ENCODE measurements at places on chromosomes 3 and 15.

DNA sequence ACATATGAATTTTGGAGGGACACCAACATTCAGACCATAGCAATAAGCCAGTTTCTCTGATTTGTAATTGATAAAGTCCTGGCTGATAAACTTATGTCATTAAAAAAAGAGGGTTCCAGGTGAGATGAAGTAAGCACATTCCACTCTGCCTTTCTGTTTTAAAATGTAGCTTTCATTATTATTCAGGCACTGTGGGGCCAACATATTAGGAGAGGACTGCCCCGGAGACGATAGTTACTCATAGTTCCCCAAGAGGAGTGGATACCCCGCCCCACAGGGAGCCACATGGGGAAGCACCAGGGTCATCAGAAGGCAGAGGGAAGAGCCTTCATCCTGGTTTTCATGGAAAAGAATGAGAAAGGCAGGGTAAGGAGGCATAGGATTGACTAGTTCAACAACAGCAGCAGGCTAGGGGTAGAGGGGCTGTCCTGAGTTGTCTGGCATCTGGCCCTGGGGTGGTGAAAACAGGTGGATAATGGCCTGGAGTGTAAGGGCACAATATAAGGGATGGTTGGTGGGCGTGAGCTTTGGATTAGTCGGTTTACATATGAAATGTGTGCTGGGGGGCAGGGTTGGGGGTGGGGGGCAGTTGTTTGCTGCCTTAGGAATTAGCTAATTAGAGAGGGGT lies 78.7 kb upstream of the PROK2 start:
- no peak for DNase-seq

DNA sequence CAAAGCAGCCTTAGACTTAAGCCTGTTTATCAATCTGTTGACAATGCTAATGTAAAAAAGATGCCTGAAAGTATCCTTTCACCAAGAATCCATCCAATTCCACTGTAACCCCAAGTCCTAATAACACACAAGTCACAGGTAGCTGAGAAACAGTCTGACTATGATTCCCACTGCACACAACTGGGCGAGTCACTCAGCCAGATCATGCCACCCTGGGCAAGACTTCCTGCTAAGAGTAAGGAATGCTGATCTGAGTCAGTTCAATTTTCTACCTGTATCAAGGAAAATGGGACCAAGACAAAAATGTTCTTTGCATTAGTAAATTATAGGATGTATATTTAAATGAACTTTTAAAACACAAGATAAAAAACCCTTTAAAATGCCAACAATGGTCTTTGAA lies 33.3 kb downstream of the NPTN start:
- DNase-seq: no peak

DNA sequence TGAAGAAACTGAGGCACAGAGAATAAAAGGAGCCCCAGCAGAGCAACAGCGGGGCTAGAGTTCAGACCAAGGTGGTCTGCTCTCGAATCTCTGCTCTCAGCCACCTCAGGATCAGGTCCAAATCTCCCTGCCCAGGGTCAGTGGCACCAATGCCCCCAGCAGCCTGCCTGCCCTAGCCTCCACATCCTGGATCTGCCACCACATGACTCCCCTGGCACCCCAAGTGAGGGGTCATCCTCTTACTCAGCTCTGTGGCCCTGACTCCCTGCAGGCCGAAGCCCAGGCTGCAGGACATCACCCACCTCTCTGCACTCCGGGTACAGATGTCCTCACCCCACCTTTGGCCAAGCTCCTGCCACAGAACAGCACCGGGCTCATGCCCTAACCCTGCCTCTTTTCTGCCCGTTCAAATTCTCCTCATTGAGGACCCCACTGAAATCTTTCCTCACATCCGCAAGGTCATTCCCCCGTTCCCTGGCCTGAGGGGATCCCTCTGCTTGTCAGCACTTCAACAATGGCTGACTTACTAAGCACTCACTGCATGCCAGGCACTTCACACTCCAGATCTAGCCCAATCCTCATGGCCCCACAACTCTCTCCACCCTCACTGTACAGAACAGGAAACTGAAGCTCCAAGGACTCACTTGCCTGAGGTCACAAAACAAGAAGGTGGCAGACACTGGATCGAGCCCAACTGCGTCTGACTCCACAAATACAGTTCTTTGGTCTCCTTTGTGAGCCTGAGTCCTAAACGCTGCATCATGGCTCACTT lies 4.3 kb downstream of the PPIB start:
- DNase-seq: no peak

DNA sequence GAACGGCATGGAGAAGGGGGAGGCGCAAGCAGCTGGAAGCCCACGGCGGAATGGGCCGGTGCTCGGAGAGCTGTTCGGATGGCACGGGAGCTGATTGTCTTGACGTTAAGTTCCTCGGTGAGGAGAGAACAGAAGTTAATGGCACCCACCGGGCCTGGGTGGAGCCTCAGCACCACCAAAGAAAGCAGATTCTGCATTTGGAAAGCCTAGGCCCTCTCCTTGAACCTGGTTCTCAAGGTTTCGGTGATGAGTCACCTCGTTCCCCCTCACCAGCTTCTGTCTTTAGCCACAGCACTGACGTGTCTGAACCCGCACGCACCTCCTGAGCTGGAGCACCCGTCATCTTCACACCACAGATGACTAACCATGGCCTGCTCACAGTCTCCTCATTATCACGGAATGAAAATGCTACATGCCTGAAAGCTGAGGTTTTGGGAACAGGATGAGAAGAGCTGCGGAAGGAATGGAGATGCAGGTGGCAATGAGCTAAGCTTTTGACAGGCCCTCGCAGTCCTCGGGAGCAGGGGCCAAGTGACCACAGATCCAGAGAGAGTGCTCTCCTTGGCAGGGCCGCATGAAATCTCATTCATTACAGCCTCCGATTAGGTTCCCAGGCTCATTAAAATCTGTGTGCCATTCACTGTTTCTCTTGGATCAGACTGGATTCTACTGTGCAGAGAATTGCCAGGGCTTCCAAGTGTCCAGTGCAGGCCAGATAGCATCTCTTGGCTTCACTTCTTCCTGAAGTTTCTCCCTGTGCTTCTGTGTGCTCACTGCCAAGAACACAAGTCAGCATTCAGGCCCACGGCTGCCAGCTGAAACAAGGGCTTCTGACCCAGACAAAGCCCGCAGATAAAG lies 96.3 kb upstream of the DLG1 start:
- DNase-seq: no peak

GRCh38 chr3:25533399-25533798 lies 105.3 kb downstream of the RARB start:
- DNase-seq: no peak

GRCh38 chr3:66962664-66963063 lies 35.4 kb upstream of the KBTBD8 start:
- DNase-seq: no peak

GRCh38 chr3:119911748-119912147 lies 129.8 kb downstream of the NR1I2 start:
- no peak for DNase-seq

GRCh38 chr3:30076899-30077298 lies 529.5 kb upstream of the TGFBR2 start:
- DNase-seq: no peak

GRCh38 chr15:50189633-50190032 lies 7.6 kb downstream of the SLC27A2 start:
- no peak for DNase-seq

- no peak for DNase-seq
Observed at GRCh38 chr3:107870943-107871638, 219.7 kb downstream of the CD47 start.

Data from inflammatory macrophage treated with lipopolysaccharide for 1 hour (primary cell).